Epithelial cell of proximal tubule (primary cell): ENCODE measurements at places on chromosomes 4 and X.

DNA sequence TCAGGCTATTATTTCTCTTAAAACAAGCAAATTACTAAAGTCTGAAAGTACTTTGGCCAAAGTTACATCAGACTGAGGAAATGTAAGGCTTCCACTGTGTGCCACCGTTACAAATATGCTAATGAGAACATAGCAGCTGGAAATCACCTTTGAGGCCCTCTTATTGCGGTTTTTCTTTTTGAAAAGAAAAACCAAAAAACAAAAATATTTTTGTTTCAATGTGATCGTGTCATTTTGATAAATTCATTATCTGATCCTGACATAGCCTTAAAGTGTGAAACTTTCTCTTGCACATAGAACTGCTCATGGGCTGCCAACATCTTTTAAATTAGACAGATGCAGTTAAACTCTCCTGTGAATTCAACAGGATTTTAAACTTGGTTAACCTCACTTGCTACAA is 2.8 kb upstream of the TIFA start:
- no peak for DNase-seq

DNA sequence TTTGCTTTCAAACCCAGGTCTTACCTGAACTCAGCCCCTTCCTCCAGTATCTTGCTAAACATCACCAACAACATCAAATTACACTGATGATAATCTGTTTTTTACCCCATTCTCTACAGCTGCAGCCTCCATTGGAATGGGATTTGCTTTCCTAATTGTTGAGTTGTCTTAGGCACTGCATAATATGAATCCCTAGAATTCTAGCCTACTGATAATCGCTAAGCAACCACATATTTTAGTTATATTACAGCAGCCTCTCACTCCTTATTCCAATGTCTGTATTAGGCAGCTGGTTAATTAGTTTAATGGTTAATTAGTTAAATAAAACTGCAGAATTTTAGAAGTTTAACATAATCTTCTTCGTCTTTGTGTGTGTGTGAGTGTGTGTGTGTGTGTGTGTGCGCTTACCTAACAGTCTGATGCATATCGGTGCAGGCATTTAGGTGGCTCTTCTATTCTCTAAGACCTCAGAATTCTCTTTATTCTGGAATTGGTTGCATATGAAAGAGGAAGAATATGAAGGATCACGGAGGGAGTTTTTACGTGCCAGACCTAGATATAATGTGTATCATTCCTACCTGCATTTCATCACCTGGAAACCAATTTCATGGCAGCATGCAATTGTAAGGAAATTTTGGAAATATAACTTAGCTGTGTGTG is 5.3 kb upstream of the COMMD8 start:
- no peak for DNase-seq

DNA sequence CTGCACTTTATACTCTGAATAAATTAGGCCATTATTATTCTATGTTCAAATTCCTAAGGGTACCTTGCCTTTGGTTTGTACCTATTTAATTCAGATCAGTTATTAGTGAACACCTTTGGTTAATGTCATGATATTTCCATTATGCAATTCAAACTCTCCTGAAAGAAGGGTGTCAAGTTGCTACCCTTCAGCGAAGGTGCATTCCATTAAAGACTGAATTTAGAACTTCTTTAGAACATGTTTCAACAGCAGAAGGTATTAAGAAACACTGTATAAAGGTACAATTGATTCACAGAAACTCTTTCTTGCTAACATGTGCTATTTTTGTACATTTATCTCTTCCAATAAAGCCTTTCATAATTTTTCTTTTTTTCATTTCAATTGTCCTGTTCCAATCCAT is 1545.4 kb upstream of the PCDH10 start:
- no peak for DNase-seq

- DNase-seq: no peak
Observed at GRCh38 chrX:41148553-41148952, 63.3 kb downstream of the USP9X start.

GRCh38 chrX:19954335-19955096 is 36.3 kb downstream of the BCLAF3 start:
- DNase-seq: no peak

DNA sequence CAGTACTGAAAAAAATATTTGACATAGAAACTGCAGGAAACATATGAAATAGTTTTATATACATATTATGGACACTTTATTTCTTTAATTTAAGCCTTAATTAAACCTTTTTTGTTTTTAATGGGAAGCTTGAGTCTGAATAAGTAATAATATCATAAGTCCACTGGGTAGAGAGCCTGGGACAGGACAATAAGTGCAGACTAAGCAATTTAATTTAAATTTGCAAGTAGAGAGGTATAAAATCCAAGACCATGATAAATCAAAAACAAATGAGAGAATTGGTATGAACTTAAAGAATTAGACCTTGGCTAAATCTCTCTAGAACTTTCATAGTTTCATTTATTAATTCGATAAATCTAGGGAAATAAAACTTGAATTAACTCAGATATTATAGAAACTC is 571.2 kb downstream of the ARAP2 start:
- no peak for DNase-seq

DNA sequence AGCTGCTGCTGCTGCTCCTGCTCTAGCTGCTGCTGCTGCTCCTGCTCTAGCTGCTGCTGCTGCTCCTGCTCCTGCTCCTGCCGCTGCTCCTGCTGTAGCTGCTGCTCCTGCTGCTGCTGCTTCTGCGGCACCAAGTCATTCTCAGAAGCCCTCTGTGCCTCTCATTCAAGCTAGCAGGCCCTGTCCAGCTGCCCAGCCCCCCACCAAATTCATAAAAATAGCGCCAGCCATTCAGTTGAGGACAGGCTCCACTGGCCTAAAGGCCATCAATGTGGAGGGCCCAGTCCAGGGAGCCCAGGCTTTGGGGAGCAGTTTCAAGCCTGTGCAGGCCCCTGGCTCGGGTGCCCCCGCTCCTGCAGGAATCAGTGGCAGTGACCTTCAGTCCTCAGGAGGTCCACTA is 3.9 kb downstream of the SUPT20HL1 start:
- DNase-seq: no peak

GRCh38 chrX:74023203-74023602 is 280.8 kb upstream of the ZCCHC13 start:
- DNase-seq: no peak

GRCh38 chr4:714087-714486 is 8.5 kb downstream of the PCGF3 start:
- DNase-seq: no peak

- DNase-seq: no peak
Observed at GRCh38 chrX:150834695-150835094, 63.8 kb downstream of the CD99L2 start.

DNA sequence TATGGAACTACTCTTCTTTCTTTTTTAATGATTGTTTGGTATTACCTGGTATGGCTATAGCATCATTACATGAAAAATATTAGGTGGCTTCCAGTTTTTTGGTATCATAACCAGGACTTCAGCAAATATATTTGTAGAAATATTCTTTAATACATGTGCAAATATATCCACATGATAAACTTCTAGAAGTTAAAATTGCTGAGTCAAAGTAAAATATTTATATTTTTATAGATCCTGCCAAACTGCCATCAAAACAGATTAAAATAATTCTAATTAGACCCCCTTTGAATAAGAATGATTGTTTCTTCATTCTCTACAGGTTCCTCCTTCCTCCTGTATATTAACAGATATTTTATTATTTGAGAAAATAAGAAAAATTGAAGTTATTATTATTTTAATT is 708.5 kb upstream of the INTU start:
- DNase-seq: no peak

DNA sequence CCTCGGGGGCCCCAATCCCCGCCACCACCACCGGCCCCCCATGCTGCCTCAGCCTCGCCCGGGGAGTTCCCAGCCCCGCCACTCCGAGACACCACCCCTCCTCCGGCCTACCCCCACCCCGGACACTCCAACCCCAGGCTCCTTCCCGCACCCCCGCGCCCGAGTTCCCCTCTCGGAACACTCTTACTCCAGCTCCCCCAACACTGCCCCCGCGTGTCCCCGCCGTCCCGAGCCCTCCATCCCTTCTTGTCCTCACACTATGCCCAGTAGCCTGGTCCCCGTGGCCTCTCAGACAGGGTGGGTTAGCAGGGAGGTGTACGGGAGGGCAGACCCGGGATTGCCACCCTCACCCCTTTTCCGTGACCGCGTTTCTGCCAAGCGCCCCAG is 276.1 kb downstream of the BCOR start:
- no peak for DNase-seq

- DNase-seq: no peak
Observed at GRCh38 chrX:47690175-47690574, 31.2 kb upstream of the UXT start.

DNA sequence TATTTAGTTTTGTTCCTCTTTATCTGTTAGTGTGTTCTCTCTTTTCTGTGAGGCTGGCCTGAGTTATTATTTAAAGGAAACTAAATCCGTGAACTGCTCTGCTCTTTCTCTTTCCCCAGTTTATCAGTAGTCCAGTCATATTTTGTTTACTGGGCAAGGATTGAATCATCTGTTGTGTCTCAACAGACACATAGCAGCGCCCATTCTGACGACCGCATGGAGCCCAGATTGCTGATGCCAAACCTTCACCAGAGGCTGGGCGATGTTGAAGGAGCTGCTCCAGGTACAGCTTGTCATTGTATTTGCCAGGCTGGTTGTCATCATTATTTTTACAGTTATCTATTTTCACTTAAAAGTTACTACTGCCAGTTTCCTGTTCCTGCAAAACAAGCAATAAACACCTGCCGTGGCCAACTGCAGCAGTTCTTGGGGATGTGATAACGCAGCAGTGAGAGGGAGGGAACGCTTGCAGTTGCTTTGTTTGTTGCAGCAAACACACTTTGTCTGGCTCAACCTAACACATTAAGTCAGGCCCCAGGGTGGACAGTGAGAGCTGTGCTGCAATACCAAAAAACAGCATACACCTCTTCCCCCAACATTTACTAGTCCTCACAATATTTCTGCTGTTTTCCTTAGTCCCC is 10.1 kb downstream of the REELD1 start:
- no peak for DNase-seq

DNA sequence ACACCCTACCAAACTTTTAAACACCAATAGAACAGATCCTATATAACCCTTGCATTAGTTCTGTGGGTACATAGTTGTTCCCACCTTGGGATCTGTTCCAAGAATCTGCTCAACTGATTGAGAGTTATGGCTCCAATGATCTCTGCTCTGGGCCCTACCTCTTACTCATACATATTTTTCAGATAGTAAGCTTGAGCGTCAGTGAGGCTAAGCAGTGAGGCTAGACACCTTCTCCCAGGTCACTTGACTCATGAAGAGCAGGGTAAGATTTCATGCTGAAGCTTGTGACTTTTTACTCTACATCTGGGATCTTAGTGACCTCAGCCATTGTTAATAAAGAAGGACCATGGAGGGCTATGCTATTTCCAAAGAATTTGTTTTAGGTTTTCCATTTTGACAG is 23.1 kb upstream of the TNIP3 start:
- no peak for DNase-seq

GRCh38 chrX:16215660-16216059 is 48.4 kb downstream of the MAGEB17 start:
- DNase-seq: no peak

DNA sequence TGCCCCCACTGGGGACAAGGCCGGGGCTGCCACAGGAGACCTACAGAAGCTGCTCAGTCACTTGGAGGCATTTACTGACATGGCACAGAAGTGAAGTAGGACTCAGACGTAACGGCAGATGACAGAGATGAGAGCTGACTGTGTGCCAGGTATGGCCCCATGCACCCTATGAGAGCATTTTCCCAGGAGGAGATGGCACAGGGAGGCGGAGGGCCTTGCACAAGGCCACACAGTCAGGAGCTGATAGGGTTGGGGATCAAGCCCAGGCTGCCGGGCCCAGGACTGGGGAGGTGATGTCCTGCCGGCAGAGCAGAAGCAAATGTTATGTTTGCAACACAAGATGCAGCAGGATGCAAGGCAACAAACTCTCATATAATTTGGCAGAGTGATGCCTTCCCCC is 34.1 kb downstream of the NAT8L start:
- DNase-seq: no peak

DNA sequence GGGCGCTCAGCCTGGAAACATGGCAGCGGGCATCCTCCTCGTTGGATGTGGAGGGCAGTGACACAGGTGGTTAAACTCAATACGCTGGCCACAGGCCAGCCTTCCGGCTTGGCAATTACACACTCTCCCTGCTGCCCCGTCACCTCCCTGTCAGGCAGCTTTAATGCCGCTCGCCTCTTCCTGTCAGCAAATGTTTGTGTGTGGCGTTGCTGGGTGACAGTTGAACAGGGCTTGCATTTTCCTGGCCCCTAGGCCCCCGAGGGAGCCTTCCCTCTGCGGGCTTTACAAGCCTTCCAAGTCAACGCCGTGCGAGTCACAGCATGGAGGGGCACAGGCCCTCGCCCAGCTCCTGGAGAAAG is 620.0 kb downstream of the BCOR start:
- DNase-seq: no peak

GRCh38 chrX:15465896-15466651 is 27.1 kb downstream of the PIR start:
- DNase-seq: no peak

DNA sequence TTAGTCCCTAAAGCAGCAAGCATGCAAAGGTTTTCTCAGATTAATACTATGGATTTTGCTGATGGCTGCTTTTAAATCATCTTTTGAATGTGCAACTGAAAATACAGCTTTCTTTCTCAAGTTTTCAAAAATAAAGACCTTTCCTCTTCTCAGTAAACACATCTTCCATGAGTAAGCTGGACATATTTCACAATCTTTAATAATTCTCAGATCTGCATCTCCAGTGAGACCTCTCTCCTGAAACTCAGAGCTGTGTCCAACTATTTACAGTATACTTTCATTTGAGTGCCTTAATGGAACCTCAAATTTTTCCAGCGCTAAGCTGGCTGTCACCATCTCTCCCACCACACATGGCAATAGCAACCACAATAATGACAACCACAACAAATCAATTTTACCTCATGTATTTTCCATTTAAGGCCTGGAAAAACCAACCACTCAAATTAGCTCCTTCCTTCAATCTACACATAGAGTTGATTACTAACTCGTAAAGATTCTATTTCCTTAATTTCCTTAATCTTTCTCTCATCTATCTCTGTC is 192.4 kb upstream of the RPL34 start:
- no peak for DNase-seq

- DNase-seq: no peak
Observed at GRCh38 chr4:142984871-142985585, 138.9 kb upstream of the INPP4B start.

GRCh38 chr4:112942077-112942476 is 107.4 kb upstream of the ANK2 start:
- DNase-seq: no peak

DNA sequence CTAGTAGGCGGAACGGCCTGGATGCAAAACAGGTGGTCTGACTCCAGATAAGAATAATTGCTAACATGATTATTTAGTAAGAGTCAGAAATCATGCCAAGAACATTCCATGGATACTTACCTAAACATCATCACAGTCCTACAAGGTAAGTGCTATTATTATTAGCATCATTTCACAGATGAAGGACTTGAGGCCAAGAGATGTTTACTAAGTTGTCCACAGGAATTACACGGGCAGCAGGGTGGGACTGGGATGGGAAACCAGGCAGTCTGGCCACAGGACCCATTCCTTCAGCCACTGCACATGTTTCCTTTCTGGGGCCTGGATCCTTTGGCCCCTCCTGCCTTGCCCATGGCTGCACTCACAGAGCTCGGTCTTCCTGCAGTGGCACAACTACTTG is 48.3 kb downstream of the ANAPC4 start:
- DNase-seq: no peak

- no peak for DNase-seq
Observed at GRCh38 chr4:3315566-3315965, 22.7 kb downstream of the RGS12 start.

GRCh38 chrX:153640045-153640686 is 6.8 kb upstream of the DUSP9 start:
- no peak for DNase-seq

- no peak for DNase-seq
Observed at GRCh38 chr4:10092481-10093270, 23.9 kb downstream of the WDR1 start.
